IPS-NIHi11 (cell line): ENCODE measurements at places on chromosomes 7 and 10.

GRCh38 chr10:17683541-17683940 is 39.6 kb downstream of the STAM start:
- DNase-seq, result no peak

GRCh38 chr10:118994321-118994720 is 35.2 kb upstream of the NANOS1 start:
- no peak for DNase-seq

DNA sequence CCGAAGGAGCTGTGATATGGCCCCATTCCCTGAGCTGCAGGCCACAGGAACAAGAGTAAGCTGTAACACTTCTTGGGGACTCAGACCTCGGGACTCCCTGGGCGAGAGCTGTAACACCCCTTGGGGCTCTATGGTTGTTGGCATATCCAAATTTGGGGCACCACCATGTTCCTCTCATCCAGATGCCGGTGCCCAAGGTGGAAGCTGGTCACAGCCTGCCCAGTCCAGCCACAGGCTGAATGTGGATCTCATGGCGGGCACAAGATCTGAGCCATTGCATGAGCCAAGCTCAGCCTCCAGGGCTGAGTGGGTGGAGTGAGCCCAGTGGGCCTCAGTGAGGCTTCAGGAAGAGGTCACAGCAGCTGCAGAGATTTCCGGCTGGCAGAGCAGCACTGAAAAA is 78.9 kb downstream of the TMEM106B start:
- no peak for DNase-seq

DNA sequence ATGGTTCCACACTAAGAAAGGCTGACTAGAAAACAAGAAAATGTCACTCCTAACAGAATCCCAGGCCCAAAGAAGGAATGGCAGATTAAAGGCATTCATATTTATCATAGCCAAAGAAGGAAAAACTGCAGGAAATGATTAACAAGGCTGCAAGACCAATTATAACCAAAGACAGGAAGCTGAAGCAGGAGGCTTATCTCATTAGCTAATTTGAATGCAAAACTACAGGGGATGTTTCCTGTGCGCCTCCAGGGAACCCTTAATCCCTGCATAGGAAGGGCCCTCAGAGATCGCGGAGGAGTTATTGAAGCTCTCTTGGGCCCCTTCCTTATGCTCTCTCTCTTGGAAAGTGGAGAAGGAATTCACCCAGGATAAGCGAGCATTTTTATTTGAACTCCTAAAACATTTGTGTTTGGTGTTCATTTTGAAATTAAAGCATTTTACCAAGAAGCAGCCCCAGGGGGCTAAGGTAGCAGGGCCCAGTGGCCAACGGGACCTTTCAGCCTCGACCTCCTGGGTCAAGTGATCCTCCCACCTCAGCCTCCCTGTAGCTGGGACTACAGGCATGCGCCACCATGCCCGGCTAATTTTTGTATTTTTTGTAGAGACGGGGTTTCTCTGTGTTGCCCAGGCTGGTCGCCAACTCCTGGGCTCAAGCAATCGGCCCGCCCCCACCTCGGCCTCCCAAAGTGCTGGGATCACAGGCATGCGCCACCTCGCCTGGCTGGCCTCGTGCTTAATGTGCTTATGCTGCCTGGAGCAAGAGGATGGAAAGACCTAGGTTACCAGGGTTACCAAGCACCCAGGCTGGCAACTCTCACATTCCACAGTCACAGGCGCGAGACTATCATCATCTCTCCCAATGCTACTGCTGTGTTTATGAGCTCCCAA is 24.1 kb upstream of the PROSER2 start:
- DNase-seq, result peak; percentile 53
